Activated naive CD4-positive, alpha-beta T cell treated with anti-CD3 and anti-CD28 coated beads for 36 hours (primary cell): ENCODE measurements at places on chromosomes 11 and 22. TPM values are rescaled to one million over a fixed set of nuclear protein-coding genes. Genes with fewer than 3 reads are reported as not detected.
A peak's percentile ranks its signal among the peaks of the same experiment; 100 is the strongest.

GRCh38 chr11:1862588-1863351 lies 9.9 kb downstream of the LSP1 start:
- DNase-seq, result no peak

The DBX1 gene
- not detected for total RNA-seq

- DNase-seq, result peak; percentile 94
Measured at GRCh38 chr11:121464352-121464946, 11.7 kb upstream of the SORL1-AS1 start.

The DNAJB13 gene
- total RNA-seq, result 0.26 TPM

- no peak for DNase-seq
Measured at GRCh38 chr11:10315083-10315482, 10.2 kb downstream of the ADM start.

The APOL5 gene
- total RNA-seq, result not detected

- DNase-seq, result no peak
Measured at GRCh38 chr11:34575671-34576070, 45.2 kb upstream of the EHF start.

DNA sequence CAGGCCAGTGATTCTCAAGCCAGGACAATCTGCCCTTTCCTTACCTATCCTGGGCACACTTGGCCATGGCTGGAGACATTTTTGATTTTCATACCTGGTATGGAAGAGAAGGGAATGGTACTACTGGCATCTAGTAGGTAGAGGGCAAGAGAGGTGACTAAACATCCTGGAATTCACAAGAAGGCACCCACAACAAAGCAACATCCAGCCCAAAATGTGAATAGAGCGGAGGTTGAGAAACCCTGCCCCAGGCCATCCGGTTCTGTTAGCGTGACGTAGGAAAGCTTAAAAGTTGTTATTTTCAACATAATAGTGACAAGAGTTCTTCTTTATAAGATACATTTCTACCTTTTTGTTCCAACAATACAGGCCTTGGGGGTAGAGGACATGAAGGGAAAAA lies 114.9 kb upstream of the ALX4 start:
- no peak for DNase-seq

DNA sequence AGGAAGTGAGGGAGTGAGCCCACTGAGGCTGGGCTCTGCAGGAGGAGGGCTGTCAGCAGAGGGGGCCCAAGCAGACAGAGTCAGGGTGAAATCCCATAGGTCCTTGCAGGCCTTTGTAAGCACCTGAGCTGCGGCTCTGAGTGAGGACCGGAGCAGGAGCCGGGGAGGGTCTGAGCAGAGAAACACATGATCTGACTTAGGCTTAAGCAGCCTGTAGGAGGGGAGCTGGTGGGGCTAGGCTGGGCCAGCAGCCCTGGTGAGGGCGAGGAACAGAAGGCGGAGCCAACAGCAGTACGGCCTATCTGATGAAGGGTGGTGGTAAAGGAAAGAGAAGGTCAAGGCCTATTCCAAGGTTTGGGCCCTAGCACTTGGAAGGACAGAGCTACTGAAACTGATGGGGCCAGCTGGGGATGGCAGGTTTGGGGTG lies 26.9 kb upstream of the CBX7 start:
- DNase-seq, result no peak

GRCh38 chr11:100816823-100817222 lies 129.7 kb downstream of the ARHGAP42 start:
- no peak for DNase-seq

The PRRG4 gene
- 0.19 TPM for total RNA-seq

DNA sequence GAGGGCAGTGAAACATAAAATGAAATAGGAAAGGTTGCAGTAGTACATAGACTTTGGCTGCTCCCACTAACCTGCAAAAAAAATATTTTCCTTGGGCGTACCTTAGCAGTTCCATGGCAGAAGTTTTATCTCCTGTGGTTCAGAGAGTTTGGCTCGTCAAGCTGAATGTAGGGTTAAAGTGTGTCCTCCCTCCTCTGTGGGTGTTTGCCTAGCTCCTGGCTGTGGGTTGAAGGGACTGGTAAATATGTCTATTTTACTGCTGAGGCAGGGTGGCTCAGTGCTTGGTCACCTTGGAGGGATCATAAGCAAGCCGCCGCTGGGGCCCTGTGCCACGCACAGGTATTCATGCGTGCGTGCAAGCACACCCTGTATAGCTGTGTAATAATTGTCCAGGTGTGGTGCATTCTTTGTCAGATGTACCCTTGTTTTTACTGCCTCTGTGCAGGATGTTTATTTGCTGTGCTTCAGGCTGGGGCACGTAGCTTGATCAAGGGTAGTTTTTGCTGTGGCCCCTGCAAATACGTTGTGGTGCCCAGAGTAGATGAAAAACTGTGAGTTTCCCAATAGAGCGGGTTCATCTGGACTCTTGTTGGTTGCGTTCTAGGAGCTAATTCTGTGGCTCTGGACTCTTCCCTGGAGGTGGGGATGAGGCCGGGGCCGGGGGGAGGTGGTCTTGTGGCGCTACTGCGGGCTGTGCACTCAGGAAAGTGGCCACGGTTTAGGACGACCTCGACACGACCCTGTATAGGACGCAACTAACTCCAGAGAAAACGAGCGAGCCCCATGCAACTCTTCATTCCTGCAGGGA lies 732 bp upstream of the SORL1 start:
- DNase-seq, result peak; percentile 60

The GRIK4 gene
- not detected for total RNA-seq

The KCNK4 gene
- total RNA-seq, result 0.41 TPM

DNA sequence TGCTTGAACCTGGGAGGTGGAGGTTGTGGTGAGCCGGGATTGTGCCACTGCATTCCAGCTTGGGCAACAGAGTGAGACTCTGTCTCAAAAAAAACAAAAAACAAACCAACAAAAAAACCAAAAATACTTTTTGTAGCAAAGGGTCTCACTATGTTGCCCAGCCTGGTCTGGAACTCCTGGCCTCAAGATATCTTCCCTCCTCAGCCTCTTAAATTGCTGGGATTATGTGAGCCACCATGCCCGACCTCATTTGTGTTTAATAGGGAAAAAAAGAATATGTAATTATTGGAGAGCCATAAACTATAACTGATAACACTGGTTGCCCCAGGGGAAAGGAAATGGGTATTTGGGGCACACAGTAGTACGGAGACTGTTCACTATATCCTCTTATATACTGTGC lies 19.7 kb downstream of the UVRAG start:
- no peak for DNase-seq

- no peak for DNase-seq
Measured at GRCh38 chr22:35322893-35323292, 23.2 kb downstream of the TOM1 start.

The RIMBP3B gene
- total RNA-seq, result 0.24 TPM

DNA sequence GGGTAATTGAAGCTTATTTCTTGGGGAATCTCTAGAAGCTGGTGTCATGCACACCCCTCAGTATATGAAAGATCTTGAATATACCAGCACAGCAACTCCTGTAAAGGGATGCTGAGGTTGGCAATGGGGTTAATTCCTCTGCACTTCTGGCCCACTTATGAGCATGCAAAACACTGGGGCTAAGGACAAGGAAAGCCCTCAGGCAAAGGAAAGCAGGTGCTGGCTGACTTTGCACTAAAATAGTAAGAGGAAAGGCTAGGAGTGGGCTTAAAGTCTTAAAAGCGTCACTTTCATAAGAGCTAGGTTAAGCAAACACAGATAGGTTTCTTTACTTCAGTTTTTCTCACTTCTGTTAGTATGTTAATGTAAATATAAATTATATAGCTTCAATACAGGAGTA lies 572.6 kb upstream of the LUZP2 start:
- DNase-seq, result no peak

DNA sequence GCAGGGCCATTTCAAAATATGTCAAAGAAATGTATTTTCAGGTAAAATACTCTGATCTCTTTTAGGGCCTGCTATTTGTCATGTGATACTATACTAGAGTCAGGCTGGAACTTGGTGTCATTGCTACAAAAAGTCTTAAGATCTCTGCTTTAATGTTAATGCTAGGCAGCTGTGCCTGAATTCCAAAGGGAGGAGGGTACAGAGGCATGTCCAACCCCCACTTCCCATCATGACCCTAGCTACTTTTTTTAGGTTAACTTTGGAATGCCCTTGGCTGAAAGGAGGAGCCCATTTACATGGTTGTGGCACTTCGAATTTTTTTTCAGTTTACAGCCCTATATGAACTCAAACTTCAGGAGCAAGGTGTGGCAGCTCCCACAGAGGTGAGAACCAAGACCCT lies 58.1 kb downstream of the OSBP2 start:
- no peak for DNase-seq

The GVQW3 gene
- total RNA-seq, result 2.1 TPM

GRCh38 chr22:23062616-23063538 lies 7.4 kb upstream of the GNAZ start:
- DNase-seq, result no peak

- DNase-seq, result no peak
Measured at GRCh38 chr11:69978841-69979614, 99.1 kb upstream of the ANO1 start.

The FGF3 gene
- not detected for total RNA-seq

GRCh38 chr11:112610996-112611750 lies 350.0 kb upstream of the NCAM1 start:
- DNase-seq, result no peak

The IFITM10 gene
- 0.31 TPM for total RNA-seq

The TEAD1 gene
- total RNA-seq, result 1.2 TPM

GRCh38 chr22:48278620-48279460 lies 1516.4 kb downstream of the TBC1D22A start:
- DNase-seq, result no peak

DNA sequence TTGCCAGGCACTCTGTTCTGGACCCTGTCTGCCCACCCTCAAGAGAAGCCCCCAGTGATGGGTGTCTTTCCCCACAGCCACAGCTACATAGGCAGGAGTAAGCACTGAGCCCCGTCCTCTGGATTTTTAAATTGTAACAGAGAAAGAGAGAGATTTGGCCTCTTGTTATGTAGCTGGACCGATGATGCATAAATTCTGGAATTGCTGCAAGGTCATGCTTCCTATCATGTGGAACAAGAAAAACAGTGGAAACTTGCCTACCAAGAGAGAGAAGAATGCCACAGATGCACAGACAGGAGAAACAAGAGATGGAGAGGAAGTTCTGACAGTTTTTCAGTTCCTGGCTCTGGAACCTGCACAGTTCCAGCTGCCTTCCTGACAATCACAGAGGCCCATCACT lies 150.2 kb downstream of the ETS1 start:
- no peak for DNase-seq

DNA sequence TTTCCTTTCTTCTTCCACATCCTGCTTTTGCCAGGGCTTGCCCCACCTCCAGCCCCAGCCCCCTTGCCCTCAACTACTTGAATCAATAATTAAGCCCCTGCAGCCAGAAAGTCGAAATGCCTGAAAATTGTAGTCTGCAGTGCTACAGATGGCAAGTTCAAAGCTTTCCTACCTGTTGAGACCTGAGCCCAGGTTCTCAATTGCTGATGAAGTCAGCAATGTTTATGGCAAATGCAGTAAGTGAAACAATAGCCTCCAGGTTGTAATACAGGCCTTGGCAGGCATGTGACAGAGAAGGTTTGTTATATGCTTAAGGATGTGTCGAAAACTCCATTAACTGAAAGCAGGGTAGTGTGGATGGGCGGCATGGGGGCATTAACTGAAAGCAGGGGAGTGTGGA lies 181.1 kb upstream of the SESN3 start:
- no peak for DNase-seq

GRCh38 chr22:21866833-21867527 lies 465 bp downstream of the MAPK1 start:
- DNase-seq, result peak; percentile 39

DNA sequence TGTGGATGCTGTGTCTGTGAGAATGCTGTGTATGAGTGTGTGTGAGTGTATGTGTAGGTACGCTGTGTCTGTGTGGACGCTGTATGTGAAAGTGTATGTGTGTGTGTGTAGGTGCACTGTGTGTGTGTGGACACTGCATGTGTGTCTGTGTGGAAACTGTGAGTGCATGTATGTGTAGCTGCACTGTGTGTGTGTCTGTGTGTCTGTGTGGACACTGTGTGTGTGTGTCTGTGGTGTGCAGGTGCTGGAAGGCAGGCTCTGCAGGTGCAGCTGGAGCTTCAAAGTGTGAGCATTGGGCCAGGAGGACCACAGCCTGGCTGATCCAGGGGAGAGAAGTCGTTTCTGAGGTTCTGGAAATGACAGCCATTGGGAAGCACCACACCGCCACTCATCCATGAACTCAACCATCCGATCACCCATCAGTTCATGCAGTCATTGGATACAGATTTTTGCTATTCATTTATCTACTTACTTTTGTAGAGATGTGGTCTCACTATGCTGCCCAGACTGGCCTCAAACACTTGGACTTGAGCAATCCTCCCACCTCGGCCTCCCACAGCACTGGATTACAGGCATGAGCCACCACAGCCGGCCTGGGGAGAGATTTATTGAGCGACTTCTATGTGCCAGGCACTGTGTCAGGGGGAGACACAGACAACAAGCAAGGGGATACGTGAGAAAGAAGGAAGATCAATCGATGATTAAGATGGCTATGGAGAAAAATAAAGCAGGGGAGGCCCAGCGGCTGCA lies 9.6 kb downstream of the TRPM5 start:
- DNase-seq, result no peak

DNA sequence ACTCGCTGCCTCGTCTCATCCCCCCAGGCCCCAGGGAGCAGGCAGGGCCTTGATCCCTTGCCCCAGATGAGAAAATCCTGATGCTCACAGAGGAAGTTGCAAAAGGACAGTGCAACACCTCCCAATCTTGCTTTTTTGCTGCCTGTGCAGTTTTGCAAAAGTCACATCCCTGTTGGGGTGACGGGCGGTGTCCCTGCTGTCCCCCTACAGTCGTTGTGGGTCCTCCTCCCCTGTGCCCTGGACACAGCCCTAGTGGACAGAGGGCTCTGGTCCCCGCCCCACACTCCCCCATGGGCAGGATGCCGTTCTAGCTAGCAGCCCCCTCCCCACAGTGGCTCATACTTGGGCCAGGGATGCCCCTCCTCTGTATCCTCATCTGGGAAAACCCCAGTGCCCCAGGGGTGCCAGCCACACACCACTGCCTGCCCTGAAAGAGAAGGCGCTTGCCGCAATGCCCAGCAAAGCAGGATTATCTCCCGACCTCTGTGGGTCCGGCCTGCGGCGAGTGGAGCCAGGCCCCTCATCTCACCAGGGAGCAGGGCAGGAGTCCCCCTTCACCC lies 18.4 kb upstream of the CTSD start:
- no peak for DNase-seq

- peak; percentile 37 for DNase-seq
Measured at GRCh38 chr11:45025716-45026492, 75.2 kb upstream of the TP53I11 start.

DNA sequence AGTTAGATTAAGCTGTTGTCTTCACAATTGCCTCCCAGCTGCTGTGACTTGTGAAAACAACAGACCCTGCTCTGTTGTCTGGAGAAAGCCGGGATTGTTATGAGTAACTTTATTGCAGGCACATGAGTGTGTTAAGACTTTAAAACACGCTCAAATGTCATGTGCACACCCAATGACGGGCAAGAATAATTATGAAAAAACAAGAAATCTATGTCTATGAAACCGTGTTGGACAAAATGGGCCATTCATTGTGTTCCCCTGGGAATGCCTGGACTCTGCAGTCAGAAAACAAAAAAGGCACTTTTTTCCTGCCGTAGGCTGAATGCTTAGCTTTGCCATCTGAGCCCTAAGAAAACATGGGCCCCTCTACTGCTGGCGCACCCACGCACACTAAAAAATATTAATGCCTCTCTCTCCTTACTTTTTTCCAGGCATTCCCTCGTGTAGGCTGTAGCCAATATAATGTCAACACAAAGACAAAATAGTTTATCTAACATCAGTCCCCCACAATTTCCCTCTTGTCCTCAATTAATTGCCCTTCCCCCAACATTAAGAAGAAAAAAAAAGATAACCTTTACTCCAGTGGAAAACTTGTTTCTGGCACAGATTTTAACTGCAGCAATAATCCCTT lies 207.9 kb downstream of the SOX6 start:
- no peak for DNase-seq
